Hepatic stellate cell (primary cell): ENCODE measurements at places on chromosomes 6 and 20.

GRCh38 chr20:63562461-63563224 lies 8.7 kb downstream of the FNDC11 start:
- DNase-seq = no peak

DNA sequence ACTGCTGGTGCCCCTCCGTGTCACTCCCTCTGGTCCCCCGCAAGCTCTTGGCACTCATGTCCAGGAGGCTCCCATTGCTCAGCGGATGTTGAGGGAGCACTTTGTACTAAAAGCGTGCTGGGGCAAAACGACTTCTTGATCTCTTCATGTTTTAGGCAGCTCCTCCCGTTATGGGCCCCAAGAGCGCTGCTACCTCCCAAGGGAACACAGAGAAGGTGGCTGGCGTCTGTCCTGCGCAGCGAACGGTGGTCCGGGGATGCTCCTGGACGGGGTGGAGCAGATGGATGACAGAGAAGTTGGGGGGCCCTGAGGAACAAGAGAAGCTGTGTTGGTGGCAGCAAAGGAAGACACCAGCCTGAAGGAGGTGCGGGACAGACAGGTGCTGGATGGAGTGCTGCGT lies 99.8 kb downstream of the TMEM242 start:
- no peak for DNase-seq

DNA sequence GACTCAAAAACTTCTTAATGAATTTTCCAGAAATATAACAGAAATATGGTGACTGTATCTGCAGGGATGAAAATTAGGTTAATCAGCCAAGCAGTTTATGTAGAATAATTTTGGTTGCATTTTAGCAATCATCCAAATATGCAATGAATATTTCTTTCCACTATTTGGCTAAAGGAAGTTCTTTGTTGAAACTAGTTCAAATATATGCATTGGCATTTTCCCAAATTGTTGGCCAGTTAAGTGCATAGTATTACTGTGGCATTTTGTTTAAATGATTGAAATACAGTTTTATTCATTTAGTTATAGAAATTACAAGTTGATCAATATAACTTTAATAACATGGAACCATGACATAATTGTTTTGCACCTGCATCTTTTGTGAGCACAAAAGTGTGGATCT lies 115.5 kb downstream of the DOK5 start:
- no peak for DNase-seq

DNA sequence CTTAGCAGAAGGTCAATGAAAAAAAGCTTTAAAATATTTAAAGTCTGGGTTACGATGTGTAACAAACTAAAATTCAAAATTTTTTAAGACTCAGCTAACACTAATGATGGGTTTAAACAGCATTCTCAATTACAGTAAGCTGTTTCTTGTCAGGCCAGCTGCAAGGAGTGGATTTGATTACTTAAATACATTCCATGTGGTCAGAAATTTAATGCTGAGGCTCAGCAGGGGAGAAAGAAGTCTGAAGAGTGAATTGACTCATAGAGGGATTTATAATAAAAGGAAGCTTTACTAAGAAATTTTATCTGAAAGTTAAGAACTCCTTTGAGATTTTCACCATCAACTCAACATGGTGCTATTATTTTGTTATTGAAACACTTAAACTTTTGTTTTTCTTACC lies 398.6 kb downstream of the KHDRBS2 start:
- no peak for DNase-seq

GRCh38 chr20:61830991-61831390 lies 234.7 kb downstream of the TAF4 start:
- no peak for DNase-seq

DNA sequence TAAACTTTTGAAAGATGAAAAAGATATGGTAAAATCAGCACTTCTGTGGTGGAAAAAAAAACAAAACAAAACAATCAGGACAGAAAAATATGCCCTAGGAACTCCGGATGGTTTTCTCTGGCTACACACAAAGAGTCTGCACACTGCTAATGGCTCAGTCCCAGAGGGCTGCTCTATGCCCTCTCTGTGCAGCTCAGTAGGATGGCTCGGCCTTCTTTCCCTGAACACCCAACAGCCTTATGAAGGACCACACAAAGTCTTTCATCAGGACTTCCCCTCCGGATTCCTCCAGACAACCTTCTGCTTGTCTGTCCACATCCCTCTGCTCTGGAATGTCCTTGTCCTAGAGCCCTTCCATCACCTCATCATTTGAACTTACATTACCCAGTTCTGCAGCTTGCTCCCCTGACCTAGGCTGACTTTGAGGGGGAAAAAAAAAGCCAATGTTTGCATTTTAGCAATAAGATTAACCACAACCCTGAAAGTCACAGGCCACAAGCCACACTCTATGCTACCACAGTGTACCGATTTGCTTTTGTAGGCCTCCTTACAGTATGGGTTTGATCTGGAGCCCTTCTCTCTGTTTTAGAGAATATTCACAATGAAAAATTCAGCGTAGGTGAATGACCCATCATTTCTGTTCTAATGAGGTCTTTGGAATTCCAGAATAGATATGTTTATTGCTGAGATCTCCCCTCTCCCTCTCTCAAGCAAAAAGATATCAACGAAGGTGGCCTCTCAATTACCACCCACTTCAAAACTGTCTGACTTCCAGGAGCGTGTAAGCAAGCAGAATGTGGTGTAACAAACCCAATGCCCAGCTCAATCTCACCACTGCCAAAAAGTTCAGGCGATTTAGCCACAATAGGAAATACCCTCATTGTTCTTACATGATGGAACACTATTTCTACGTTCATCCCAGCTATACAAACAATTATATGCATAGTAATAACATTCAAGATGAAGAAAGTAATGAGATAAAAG lies 164.0 kb downstream of the GMDS start:
- DNase-seq = no peak

DNA sequence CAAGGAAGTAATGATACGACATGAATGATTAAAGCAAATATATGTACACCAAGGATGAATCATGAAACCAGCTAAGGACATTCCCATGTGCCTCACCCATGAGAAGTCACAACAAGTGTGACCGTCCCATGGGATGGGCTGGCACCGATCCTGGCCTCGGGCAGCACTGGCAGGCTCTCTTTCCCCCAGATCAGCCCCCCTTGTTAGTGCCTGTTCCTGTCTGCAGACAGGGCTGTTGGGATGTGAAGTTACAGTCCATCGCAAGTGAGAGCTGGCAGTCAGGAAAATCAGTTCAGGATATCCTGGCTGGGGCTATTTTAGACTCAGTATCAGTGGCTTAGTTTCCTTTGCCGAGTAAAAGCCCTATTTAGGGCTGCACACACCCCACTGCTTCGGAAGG lies 129.2 kb upstream of the SNX9 start:
- no peak for DNase-seq

GRCh38 chr6:21914121-21914973 lies 320.8 kb downstream of the SOX4 start:
- DNase-seq = no peak

DNA sequence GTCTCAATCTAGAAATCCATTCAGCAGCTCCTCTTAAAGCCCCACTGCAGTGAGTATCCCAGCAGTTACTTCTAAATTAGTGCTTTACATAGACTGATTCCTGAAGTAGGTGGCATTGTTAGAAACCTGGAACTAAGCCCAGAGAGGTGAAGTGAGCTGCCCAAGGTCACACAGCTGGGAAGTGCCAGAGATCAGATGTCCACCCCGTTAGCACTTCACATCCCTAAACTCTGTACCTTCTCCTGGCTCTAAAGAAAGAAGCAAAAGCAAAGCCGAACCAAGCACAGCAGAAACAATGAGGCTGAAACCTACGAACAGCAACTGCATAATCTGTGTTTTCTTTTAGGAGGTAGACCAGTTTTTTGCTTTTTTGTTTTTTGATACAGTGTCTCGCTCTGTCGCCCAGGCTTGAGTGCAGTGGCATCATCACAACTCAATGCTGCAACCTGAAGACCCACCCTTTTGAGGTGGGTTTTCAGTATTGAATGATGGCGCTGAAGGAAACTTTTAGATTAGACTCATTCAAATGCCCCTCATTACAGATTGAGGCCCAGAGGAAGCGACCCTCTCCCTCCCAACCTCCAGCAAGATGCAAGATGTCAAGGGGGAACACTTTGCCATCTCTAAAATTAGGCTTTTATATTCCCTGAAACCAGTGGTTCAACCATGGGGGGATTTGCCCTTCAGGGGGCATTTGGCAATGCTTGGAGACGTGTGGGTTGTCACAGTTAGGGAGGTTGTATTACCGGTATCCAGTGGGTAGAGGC lies 3.2 kb upstream of the ZMYND8 start:
- no peak for DNase-seq
